ENCODE measurements at places on chromosomes 4 and X.
A peak's percentile ranks its signal among the peaks of the same experiment; 100 is the strongest.

- no peak for DNase-seq
Observed at GRCh38 chr4:121728066-121728465, 31.3 kb upstream of the ANXA5 start.

GRCh38 chr4:105784761-105785160, 76.2 kb downstream of the GSTCD start:
- DNase-seq: no peak

- DNase-seq: no peak
Observed at GRCh38 chr4:3217771-3218170, 31.2 kb upstream of the MSANTD1 start.

DNA sequence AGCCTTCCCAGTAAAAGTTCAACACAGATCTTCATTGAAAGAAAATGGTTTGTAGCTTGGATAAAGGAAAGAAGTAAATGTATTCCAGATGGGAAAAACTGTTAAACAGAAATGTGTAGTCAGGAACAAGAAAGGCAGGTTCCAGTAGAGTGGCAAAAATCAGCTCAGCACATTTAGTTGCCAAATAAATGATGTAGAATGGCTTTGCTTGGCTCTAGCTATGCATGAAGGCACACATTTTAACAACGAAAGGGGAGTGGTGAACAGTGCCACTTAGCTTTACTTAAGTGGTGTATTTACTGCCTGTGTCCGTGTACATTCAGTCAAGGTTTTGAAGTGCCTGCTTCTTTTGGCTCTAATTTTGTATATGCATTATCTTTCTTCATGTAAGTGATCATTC, 644.5 kb upstream of the ATOH1 start:
- peak; percentile 31 for DNase-seq

DNA sequence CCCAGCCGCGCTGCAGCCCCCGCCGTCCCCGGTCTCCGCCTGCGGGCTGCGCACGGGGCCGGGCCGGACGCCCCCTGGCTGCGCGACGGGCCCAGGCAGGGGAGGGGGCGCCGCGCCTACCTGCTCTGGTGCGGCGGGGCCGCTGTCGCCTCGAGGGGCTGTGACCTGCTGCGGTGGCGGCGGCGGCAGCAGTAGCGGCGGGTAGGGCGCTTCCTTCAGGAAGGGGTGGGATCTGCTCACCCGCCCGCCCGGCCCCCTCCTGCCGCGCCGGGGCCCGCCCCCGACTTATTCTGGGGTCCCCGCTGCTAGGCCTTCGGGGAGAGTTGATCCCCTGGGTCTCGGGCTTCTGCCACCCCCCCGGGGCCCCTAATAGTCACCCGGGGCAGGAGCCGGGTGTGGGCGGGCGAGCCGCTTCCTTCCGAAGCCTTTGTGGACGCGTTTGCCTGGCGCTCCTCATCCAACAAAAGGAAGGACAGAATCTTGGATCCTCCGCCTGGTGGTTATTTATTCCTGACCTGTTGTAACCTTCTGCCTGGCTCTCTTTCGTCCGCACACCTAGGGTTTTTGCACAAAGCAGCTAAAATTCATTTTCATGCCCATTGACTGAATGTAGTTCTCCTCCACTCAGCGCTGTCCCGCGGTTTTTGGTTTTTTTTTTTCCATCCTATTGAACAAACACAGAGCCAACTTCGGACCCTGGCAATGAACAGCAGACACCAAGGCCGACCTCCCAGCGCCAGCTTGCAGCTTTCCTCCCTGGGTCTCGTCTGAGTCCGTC, at the start of gene TMEM150C:
TSS of gene TMEM150C (minus strand) at position 203 of the 778 bp plus-strand sequence. CDS start 57,331 bp downstream, outside the sequence.
- no peak for DNase-seq

DNA sequence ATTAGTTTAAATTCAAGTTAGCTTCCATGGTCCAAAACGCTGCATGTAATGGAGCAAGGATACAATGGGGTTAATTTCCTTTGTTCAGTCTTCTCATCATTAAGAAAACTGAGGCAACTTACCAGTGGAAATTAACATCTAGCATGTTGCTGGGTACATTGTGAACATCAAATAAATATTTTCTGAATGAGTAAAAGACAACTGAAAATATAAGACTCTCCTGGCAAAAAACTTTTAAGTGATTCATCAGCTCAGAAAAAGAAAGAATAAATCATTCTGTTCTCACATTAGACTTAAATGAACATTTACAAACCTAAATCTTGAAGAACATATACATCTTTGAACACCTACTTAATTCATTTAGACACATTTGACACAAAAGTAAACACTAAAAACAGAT, 138.4 kb upstream of the ETNPPL start:
- no peak for DNase-seq

GRCh38 chr4:74268643-74269042, 39.6 kb upstream of the EPGN start:
- DNase-seq: no peak

DNA sequence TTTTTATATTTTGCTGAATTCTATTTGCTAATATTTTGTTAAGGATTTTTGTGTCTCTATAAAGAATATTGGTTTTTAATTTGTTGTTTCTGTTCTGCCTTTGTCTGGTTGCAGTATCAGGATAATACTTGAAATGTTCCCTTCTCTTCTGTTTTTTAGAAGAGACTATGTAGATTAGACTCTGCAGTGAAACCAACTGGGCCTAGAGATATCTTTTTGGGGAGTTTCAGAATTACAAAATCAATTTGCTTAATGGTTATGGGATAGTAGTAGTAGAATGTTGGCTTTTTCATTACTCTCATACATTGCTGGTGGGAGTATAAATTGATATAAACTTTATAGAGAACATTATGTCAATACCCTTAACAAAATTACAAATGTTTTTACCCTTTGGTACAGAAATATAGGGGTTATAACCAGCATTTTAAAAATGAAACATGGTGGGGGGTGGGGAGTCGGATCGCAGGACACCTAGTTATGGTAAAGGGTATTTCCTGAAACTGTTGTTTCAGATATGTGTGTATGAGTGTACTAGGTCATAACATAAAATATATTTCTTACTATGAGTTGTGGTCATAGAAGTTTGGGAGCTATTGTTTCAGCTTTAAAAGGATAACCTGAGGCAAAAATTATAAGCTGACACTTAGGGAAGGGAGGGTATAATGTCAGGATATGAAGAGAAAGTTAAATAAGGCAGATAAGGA, 29.0 kb downstream of the CLOCK start:
- DNase-seq: no peak

GRCh38 chr4:153119626-153120025, 84.6 kb upstream of the TRIM2 start:
- DNase-seq: no peak

DNA sequence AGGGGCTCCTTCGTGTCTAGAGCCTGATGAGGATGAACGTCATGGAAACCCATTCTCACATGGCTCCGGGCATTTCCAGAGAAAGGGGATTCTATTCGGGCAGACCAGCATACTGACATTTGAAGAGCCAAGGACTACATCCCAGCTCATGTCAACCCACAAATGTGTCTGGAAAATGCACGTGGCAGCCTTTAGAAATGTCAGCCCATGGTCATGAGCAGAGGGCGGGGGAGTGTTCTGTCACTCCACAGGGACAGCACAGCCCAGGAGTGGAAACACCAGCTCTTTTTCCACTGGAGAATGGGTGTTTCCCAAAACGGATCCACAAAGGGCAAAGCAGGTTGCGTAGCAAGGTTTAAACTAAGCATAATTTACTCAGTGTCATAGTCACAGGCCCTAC, 207.0 kb downstream of the BCOR start:
- no peak for DNase-seq

DNA sequence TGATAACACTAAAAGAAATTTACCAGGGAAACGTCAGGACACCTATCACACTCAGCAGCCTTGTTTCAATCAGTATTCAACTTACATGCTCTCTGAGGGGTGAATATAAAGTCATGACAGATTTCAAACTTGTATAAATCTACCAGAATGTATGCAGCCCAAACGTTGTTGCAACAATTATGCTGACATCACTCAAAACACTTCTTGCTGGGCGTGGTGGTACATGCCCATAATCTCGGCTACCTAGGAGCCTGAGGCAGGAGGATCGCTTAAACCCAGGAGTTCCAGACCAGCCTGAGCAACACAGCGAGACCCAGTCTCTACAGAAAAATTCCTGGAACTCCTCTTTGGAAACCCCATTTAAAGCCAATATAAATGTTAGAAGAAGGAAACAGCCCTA, 266.6 kb upstream of the GPC4 start:
- no peak for DNase-seq

DNA sequence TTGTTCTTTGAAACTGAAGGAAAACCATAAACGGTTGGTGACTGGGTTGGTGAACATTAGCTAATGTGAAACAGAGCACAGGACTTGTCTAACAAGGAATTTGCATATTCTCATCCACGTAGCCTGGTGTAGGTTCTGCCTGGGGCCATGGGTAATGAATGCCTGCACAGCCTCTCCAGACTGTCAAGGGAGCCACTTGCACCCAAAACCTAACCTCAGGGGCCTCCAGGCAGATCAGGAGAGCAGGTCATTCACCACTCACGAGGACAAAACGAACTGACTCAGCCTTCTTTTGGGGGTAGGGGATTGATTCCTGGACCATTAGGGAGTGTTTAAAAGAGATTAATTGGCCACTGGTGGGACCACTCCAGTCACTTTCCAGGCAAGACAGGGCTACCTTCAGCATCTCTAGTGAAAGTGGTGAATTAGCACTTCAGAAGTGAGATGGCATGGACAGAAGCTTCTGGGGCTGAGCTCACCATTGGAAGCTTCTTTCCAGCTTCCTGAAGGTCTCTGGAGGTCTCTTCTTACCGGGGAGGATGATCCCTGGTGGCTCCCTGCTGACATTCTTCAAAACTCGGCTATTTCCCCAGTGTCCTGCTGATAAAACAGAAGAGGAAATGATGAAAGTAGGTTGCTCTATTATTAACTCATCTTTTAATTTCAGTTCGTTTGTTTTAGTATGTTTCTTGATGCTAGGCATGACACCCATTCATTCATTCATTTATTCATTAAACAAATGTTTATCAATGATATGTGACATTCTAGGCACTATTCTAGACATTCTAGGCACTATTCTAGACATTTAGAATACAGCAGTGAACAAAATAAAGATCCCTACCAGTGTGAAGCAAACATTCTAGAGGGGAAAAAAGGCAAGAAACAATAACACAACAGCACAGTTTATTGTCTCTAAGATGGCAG, 104.5 kb upstream of the LNX1 start:
- no peak for DNase-seq

GRCh38 chrX:101485212-101485949, at the start of gene ARMCX4:
Gene ARMCX4, plus strand, starts transcription at chrX:101485456. Its CDS starts 3,134 bp downstream, at chrX:101488590.
- DNase-seq: peak; percentile 55

DNA sequence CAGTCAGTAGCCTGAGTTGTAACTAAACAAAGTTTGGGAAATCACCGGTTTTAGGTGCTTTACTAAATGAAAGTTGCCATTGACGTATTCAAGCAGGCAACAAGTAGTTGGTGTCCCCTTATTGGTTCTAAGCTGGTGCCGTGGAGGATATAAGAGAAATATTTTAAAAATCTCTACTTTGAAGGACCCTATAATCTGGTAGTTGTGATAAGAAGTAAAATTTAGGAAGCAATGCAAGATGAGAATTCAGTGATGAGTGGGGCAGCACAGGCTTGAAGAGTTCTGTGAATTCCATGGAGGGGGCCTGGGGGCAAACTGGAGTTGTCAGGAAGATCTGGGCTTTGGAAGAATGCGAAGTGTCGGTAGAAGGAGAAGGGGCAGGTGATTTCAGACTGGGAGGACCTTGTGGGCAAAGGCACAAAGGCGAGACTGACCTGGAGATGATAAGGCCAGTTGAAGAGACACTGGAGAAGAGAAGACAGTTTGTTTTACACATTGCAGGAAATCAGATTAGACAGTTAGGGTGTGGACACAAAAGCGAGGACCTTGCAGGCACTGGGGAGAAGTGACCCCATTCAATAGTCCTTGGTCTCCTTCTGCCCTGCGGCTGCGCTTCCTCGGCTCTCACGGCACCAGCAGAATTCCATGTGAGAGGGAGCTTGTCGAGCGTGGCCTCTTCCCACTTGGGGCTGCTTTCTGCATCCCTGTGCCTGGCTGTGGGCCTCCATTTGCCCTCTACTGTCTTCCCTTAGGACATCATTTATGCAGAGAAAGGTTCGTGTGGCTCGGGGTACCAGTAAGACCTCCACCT, 1.3 kb downstream of the RHOH start:
- no peak for DNase-seq

GRCh38 chr4:78267790-78268189, 210.7 kb downstream of the FRAS1 start:
- no peak for DNase-seq

DNA sequence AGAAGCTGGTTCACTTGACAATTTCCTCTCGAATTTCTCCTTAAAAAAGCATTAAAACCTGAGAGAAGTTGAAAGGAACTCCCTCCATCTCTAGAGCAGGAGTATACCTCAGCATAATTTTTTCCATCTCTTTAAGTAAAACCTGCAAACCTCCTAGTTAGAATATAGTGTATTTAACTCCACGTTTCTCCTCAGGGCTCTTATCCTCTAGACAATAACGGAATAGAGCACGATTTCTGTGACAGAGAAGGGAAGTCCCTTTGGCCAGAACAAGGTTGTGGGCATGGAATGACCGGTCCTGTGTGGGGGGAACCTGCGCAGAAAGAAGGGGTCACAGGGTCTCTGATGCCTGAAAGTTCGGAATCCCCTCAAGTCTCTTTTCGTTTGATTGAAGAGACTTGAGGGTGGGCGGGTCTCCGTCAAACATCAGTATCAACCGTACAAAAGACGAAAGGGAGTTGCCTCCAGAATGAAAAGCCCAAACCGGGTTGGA, 697 bp downstream of the ZNF280C start:
- peak; percentile 30 for DNase-seq

- DNase-seq: no peak
Observed at GRCh38 chr4:76851375-76851774, 46.6 kb downstream of the SOWAHB start.

DNA sequence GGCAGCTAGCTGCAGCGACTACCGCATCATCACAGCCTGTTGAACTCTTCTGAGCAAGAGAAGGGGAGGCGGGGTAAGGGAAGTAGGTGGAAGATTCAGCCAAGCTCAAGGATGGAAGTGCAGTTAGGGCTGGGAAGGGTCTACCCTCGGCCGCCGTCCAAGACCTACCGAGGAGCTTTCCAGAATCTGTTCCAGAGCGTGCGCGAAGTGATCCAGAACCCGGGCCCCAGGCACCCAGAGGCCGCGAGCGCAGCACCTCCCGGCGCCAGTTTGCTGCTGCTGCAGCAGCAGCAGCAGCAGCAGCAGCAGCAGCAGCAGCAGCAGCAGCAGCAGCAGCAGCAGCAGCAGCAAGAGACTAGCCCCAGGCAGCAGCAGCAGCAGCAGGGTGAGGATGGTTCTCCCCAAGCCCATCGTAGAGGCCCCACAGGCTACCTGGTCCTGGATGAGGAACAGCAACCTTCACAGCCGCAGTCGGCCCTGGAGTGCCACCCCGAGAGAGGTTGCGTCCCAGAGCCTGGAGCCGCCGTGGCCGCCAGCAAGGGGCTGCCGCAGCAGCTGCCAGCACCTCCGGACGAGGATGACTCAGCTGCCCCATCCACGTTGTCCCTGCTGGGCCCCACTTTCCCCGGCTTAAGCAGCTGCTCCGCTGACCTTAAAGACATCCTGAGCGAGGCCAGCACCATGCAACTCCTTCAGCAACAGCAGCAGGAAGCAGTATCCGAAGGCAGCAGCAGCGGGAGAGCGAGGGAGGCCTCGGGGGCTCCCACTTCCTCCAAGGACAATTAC, 1.4 kb downstream of the AR start:
- no peak for DNase-seq

GRCh38 chr4:132227151-132227856, 921.8 kb upstream of the PCDH10 start:
- DNase-seq: no peak

- DNase-seq: peak; percentile 69
Observed at GRCh38 chrX:17020851-17021821, 74.7 kb downstream of the REPS2 start.

- no peak for DNase-seq
Observed at GRCh38 chr4:155143512-155143911, 64.9 kb upstream of the NPY2R start.

- DNase-seq: no peak
Observed at GRCh38 chr4:102350634-102351033, 5.4 kb upstream of the SLC39A8 start.
